HCEC 1CT (cell line): ENCODE measurements at places on chromosomes 1 and 21.

DNA sequence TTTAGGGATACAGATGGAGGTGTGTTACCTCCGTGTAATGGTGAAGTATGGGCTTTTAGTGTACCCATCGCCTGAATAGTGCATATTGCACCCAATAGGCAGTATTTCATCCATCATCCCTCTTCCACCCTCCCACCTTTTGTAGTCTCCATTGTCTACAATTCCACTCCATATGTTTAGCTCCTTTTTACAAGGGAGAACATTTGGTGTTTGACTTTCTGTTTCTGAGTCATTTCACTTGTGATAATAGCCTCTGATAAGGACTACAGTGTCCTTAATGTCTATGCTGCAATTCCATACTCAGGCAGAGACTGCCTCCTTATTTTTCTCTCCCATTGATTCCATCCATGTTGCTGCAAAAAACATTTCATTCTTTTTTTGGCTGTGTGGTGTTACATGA, 48.7 kb downstream of the OVGP1 start:
- DNase-seq = no peak

DNA sequence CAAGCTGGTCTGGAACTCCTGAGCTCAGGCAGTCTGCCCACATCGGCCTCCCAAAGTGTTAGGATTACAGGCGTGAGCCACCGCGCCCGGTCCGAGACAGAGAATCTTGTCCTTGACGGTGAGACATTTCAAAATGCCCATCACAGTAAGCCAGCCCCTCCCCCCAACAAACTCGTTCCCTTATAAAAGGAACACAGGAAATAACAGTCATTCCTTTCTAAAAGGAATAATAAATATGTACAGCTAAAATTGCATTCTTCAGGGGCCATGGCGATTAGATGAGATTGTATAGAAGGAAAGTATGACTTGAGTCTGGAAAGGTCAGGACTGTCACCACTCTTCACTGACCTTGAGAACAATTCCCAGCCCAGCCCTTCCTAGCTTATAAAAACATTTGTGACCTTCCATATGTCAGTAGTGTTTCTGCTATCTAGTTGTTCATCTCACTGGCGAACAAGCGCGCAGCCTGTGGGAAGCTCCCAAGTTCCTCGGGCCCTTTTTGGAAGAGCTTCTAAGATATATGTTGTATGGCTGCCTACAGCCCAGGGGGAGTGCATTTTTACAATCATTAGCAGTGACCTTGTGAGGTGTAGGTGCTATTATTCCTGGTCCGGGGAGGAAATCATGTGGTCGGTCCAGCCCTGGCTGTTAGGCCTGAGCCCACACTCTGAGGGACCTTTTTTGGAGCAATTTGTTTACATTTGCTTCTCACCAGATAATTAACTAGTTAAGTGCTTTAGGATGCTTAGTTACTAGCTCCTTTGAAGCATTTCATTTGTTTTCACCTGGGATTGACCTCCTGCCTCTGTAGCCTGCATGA, 8.7 kb downstream of the SZRD1 start:
- DNase-seq = peak; percentile 85

DNA sequence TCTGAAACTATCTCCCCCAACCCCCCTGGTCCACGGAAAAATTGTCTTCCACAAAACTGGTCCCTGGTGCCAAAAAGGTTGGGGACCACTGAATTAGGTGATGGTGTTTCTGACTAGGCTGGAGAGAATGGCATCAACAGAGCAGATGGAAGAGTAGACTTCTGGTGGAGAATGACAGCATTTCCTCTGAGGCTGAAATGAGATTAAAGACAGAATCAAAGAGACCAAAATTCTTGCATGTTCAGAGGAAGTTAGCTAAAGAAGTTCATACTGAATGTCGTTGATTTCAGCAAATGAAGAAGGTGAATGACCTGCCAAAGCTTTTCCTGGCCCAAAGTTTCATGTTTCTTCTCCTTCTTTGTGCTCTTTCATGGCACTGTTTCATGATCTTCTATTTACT, 188.2 kb upstream of the RUNX1 start:
- no peak for DNase-seq

DNA sequence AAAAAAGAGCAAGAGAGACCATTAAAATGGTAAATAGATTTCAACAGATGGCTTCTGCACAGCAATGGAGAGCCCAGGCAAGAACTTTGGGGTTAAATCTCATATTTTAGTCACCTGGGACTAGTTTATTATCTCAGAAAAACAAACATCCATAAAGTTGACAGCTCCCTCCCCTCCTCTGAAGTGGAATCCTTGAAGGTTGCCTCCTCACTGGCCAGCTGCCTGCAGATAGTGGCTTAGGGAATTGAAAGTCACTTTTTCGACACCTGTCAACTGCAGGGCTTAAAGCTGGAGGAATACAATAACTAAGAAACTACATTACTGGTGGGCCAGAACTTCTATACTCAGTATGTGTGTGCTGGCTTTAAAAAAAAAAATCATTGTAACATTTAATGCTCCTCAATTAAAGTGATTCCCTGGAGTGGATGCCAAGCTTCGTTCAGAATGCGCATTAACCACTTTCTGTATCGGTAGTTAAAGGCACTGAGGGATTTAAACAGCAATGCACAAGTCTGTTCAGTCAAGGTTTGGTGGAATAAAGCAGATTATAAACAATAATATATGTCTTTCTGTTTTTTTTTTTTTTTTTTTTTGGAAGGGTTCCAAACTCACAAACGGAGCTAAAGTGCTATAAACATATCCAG, 52.5 kb downstream of the LHX4 start:
- DNase-seq = no peak

DNA sequence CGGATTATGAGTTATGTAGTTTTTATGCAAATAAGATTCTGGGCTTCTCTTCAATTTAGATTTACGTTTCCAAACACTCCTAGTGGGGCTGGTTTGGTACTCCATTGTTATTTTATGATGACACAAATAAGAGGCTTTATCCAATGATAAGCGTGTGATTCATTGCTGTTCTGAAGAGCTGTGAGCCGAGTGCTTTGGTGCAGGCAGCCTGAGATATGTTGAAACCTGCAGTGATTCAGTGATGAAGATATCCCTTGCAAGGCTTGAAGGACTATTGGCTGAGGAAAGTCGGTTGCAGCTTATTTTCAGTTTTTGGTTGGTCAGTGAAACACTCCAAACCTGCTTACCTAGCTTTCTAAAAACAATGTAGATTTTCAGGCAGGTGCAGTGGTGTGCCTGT, 112.2 kb downstream of the RYR2 start:
- no peak for DNase-seq

DNA sequence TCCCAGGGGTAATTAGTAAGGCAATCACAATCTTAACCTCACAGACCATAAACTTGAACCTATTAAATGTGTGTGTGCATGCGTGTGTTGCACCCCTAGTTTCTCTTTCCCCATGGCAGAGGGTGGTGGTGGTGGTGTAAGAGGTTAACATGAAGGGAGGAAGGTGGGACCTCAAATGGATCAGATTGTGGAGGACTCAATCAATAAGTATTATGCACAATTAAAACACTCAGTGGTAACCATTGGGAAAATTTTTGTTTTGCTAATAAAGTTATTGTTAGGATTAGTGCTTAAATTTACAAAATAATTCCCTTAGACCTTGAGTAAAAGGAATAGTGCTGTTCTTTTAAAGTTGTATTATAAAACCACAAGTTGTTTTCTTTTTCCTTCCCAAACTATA, 283.0 kb downstream of the OLFM3 start:
- no peak for DNase-seq

GRCh38 chr1:34360574-34360973, 183.9 kb downstream of the C1orf94 start:
- no peak for DNase-seq

GRCh38 chr1:179365342-179366092, at the start of gene AXDND1:
TSS of gene AXDND1 (plus strand) at chr1:179365971. CDS start at chr1:179366510, 539 bp downstream.
- peak; percentile 86 for DNase-seq

- DNase-seq = no peak
Observed at GRCh38 chr1:93685918-93686317, 4.3 kb upstream of the BCAR3 start.

- DNase-seq = no peak
Observed at GRCh38 chr21:14620152-14620551, 74.0 kb upstream of the SAMSN1 start.
